NCI-H524 (cell line): ENCODE measurements at places on chromosomes 6 and 20.
A peak's percentile ranks its signal among the peaks of the same experiment; 100 is the strongest.

DNA sequence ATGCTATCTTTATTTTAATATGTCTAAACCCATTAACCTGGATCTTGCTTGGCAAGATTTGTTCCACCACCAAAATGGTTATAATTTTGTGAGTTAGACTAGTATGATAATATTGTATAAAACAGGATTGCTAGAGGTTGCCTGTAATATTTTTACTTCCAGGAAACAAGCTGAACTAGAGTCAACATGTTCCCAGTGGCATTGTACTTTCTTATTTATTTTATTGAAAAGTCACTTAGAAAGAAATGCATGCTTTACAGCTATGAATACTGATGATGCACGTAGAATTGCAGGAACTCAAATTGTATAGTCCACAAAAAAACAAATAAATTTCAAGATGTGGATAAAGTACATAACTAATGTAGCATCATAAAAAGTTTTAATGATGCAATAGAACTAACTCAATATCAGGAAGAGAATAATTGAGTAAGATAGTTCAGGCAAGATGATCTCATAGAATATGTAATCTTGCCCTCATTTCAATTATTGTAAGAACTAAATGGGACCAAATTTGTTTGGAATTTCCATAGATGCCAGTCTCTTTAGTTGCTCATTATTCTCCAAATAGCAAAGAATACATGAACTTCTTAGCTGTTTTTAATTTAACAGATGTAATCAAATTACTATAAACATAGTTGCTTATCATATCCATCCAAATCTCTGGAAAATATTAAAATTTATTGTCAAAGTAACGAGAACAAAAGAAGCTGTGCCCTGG is 451.8 kb downstream of the COL12A1 start:
- DNase-seq: no peak

- no peak for DNase-seq
Measured at GRCh38 chr6:111605100-111605751, 452 bp downstream of the TRAF3IP2 start.

- DNase-seq: no peak
Measured at GRCh38 chr6:68727699-68728098, 92.6 kb downstream of the ADGRB3 start.

DNA sequence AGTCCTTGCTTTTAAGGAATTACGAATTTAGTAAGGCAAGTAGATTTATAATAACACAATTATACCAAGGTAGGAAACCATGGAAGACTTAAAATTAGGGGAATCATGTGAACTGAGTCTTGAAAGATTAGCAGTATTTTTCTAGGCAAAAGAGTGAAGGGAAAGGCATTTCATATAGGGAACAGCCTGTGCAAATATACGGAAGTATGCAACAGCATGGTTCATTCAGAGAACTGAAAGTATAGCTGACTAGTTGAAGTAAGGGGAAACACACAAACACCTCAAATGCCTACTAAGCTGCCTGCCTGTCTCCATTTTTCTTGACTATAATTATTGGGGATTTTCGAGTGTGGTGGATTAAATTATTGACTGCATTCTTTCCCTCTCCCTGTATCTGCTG is 39.0 kb upstream of the ECHDC1 start:
- DNase-seq: no peak

- no peak for DNase-seq
Measured at GRCh38 chr6:144093658-144094057, 1.7 kb downstream of the SF3B5 start.

DNA sequence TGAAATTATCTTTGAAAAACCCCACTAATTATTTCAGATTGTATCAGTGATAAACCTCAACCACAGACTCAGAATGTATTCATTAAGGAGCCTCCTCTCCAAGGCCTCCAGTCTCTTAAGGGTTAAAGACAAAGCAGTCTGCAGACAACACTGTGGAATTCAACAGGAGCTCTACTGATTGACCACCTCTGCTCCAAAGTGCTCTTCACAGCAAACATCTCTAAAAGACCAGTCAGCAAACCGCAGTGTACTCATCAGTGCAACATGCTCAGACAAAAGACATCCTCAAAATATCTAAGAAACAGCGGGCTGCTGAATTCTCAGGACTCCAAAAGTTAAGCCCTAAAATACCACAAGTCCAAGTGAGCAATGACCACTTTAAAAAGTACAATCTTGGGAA is 42.0 kb downstream of the UQCC1 start:
- DNase-seq: no peak

GRCh38 chr20:2751878-2752566 is 48.4 kb downstream of the CPXM1 start:
- no peak for DNase-seq

- no peak for DNase-seq
Measured at GRCh38 chr20:33518071-33518470, 28.2 kb downstream of the CBFA2T2 start.

DNA sequence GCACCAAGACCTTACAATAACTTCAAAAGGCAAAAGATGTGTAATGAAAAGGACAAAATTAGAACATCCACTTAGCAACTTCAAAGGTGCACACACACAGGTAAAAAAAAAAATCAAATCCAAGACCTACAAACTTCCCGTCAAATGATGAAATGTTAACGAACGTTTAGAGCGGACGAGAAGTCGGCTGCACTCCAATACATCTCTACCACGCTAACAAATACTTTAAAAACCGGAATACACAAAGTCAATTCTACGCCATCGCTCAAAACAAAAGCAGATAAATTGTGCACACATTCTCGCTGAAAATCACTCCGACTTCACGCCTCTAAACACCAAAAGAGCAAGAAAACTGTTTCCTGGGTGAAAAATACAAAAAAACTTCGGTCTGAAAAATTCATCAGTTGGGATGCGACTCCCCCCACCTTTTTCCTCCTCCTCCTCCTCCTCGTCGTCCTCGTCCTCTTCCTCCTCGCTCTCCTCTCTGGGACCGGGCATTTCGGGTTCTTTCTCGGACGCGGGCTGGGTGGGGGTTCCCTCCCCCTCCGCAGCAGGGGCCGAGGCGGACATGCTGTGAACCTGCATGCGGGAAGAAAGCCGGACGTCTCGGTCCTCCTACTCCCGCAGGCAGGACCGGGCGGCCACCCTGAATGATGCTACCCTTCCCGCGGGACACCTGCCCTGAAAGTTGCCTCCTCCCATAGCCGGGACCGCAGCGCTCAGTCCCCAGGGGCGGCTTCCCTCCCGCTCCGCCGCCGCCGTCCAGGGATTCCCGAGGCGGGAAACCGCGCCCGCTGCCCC is 712 bp downstream of the DEK start:
- DNase-seq: peak; percentile 50

- DNase-seq: no peak
Measured at GRCh38 chr20:7399575-7399974, 540.7 kb downstream of the HAO1 start.

DNA sequence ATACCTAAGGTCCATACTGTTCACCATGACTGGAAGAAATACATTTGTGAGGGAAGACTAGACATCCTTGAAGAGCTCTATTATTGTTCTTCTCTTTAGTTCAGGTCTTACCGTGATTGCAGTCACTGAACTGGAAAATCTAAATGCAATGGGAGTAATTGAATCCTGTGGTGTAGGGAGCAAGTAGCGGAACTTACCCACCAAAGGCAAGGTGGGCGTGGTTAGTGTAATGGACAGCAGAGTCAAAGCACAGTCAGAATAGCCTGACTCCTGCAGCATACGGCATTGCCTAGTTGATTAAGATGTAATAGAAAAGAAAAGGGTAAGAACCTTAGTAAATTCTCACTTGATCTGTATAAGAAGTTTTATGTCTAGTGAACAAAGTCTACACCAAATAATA is 679.7 kb upstream of the EPHA7 start:
- DNase-seq: no peak

DNA sequence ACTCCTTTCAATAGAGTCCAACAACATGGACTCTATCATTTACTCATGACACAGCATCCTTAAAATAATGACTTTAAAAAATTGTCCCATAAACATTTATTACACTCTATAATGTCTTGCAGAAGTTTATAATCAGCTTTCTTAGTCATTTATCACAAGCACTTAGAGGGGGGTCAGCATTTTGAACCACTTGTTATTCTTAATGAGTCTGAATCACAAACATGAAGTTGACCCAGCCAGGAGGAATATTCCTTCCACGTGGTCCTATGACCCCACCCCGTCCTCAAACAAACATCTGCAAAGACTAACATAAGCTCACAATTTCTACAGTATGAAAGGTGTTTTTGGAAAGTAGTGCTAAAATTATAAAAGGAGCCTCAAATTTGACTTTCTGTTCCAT is 91.1 kb downstream of the MTFR2 start:
- DNase-seq: no peak

GRCh38 chr6:159084493-159085091 is 39.8 kb upstream of the TAGAP start:
- no peak for DNase-seq

DNA sequence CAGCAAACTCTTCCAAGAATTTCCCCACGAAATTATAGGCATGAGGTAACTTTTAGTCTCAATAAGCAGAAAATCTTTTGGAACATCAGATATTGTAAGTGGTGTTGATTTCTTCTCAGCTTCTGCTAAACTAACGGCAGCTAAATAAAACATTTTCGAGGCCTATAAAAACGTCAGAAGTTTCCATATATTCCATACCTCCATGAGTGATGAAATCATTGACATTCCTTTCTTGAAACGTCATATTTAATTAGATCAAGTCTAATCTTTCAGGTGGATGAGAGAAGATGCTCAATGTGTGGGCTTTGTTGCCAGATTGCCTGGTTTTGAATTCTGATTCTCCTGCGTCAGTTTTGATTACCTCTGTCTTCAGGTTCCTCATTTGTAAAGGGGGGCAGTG is 81.3 kb downstream of the CDC5L start:
- no peak for DNase-seq

GRCh38 chr6:113662688-113663333 is 194.3 kb upstream of the MARCKS start:
- DNase-seq: no peak

DNA sequence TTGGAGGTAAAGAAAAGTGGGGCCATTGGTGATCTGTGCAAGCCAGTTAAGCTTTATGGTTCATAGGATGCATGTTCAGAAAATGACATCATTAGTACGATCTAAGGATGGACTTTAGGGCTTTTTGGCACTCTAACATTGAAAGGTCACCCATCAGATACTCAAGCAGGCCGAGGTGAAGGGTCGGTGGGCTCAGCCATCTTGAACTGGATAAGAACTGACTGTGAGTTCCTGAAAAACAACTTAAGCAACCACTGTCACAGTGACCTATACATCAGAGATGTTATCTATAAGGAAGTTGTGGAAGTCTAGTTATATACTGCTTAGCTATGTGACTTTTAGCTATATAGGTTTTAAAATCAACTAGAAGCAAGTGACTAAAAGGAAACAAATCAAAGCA is 13.0 kb upstream of the ITCH start:
- DNase-seq: no peak

- DNase-seq: no peak
Measured at GRCh38 chr20:13101276-13101675, 92.5 kb downstream of the SPTLC3 start.

DNA sequence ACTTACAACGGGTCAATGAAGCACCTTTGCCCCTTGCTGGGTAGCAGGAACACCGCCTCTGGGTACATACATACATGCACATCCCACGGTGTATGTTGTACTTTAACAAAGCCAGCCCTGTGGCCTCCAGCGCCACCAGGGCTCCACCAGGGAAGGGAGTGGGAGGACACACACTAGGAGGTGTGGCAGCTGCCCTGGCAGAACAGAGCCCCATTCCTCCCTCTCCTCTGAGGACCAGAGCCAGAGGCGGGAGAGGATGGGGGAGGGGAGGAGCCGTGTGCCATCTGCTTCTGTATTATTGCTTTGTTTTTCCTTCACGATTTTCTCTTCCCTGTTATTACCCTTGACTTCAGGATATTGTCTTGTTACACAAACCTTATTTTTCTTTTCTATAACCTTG is 105.8 kb upstream of the TRAF3IP2 start:
- DNase-seq: peak; percentile 86

DNA sequence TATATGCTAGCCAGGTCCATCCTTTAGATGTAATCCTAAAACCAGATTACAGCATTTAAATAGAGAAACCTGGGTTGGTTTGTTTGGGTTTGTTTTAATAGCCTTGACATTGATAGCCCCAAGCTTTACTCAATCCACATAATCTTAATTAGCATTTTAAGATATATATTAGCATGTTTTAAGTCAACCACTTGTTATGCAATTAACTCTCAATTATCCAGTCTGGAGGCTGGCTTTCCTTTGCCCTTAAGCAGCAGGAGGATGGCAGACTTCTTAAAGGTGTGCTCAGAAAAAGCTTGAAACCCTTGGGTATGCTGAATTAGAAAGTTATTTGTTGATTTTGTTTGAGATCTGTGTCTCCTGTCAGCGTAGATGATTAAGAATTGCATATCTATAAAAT is 46.3 kb upstream of the SMIM28 start:
- no peak for DNase-seq

DNA sequence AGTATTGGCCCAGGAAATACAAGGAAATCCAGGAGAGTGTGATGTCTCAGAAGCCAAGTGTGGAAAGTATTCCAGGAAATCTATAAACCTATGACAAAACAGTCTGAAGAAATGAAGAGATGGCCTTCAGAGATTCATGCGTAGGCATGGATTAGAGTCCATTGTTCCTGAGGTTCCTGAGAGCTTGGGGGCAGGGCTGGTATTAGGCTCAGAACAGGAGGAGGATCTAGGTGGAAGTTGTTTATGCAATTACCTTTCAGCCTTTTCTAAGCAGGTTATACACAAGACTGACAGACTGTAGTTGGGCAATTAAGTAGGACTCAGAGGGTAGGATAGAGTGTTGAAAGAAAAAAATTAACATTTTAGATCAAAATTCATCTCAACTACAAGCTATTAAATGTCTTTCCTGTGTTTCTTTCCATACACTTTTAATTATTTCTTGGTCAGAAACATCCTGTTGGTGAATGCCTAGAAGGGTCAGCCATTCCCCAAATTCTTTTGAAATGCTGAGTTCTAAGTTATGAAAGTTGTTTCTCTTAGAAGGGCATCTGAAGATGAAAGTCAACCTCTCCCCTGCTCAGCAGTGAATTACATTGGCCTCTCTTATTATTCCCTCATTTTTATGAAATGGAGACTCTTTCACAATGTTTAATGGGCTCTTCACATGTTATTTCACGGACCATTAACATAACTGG is 201.2 kb upstream of the MYLIP start:
- no peak for DNase-seq

GRCh38 chr20:35093267-35093884 is 769 bp upstream of the TRPC4AP start:
- DNase-seq: no peak

- no peak for DNase-seq
Measured at GRCh38 chr6:39520411-39520810, 197.9 kb upstream of the KCNK16 start.

GRCh38 chr6:25652007-25652515 is at the start of gene SCGN:
Gene SCGN (plus strand): TSS chr6:25652215. CDS start chr6:25652404, 189 bp downstream.
- peak; percentile 48 for DNase-seq

- no peak for DNase-seq
Measured at GRCh38 chr20:25269057-25269832, 21.4 kb downstream of the PYGB start.

GRCh38 chr6:39007575-39007974 is 41.0 kb upstream of the GLP1R start:
- no peak for DNase-seq

DNA sequence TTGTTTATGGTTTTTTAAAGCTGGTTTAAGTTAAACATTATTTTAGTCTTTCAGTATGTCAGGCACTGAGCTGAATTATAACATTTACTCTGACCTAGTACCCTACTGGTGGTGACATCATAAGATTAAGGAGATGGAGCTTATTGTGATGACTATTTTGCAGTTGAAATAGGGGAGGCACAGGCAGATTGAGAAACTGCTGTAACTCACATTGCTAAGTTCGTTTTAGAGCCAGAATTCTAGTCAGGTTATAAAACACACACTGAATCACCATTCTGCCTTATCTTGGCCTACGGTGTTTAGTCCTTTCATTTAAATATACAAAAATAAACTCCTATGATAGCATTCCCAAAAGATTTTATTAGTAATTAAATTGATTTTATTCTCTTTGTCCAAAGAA is 584.1 kb downstream of the TFAP2A start:
- DNase-seq: no peak
